GM04504 (cell line): ENCODE measurements at places on chromosomes 3 and 15.
A peak's percentile ranks its signal among the peaks of the same experiment; 100 is the strongest.

GRCh38 chr15:47577461-47577860, 139.8 kb upstream of the SEMA6D start:
- DNase-seq: no peak

- no peak for DNase-seq
Measured at GRCh38 chr3:127226946-127227842, 34.3 kb downstream of the PRR23E start.

GRCh38 chr3:25527801-25528200, 99.7 kb downstream of the RARB start:
- DNase-seq: no peak

GRCh38 chr15:58212909-58213526, 74.8 kb downstream of the AQP9 start:
- no peak for DNase-seq

GRCh38 chr3:114025451-114025850, 30.9 kb downstream of the CCDC191 start:
- no peak for DNase-seq

- no peak for DNase-seq
Measured at GRCh38 chr3:193096076-193096475, 144.9 kb upstream of the PLAAT1 start.

GRCh38 chr3:124648551-124648950, 81.7 kb upstream of the UMPS start:
- no peak for DNase-seq

DNA sequence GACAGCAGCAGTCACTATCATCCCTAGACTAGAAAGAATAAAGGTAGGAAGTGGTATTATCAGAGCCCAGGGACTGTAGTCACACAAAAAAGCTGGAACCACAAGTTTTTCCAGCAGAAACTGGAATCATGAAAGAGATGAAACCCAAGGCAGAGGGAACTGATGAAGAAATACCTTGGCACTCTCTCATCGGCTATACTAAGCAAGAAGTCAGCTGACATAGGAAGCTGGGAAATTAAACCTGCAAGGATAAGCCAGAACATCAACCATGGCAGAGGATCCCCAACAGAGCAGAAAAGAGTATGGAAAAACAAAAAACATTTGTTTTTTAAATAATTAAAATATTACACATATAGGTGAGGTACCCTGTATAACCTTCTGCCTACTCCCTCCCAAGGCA, 86.5 kb downstream of the AQR start:
- no peak for DNase-seq

- DNase-seq: no peak
Measured at GRCh38 chr15:46409841-46410301, 775.0 kb downstream of the SQOR start.

DNA sequence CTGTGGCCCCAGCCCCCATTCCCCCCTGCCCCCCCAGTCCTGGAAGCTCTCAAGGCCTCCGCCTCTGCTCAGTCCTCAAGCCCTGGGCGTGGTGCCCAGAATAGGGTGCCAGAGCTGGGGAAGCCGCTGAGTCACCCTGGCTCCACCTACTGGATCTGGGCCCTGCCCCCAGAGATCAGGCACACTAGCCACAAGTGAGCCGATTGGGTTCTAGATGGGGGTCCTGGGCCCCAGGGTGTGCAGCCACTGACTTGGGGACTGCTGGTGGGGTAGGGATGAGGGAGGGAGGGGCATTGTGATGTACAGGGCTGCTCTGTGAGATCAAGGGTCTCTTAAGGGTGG, 5.7 kb downstream of the EIF4G1 start:
- DNase-seq: peak; percentile 97

DNA sequence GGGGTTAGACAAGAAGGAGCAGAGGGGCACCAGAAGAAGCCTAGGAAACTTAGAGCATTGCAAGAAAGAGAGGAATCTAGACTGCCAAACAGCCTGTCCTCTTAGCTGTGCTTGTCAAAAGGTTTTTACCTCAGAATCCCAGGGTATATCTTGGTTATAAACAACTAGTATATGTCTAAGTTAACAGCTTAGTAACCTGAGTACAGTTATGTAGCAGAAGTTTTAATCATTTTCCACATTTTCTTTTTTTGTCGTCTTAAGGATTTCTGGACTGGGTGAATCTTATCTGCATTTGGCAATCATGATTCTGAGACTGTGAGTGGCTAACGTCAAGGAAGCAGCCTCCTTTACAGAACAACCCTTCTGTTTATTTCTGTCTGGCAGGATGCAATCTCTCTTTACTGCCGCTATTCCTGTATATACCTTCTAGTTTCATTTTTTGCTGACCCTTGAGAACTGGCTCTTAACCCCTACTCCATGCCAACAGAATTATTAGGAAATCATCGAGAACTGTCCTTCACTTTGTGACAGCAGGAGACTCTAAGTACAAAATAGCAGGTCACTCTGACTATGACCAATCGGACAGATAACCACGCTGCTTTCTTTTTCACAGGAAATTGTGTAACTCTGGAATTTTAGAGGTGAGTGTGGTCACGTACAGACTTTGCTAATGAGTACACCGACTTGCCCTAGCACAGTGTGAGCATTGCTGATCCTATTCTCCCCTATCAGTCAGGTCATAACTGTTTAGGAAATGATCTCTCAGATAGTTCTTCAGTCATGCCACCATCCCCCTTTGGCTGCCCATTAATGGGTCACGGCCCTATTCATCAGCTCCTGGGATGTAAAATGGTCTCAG, 3.3 kb upstream of the CP start:
- DNase-seq: peak; percentile 40

DNA sequence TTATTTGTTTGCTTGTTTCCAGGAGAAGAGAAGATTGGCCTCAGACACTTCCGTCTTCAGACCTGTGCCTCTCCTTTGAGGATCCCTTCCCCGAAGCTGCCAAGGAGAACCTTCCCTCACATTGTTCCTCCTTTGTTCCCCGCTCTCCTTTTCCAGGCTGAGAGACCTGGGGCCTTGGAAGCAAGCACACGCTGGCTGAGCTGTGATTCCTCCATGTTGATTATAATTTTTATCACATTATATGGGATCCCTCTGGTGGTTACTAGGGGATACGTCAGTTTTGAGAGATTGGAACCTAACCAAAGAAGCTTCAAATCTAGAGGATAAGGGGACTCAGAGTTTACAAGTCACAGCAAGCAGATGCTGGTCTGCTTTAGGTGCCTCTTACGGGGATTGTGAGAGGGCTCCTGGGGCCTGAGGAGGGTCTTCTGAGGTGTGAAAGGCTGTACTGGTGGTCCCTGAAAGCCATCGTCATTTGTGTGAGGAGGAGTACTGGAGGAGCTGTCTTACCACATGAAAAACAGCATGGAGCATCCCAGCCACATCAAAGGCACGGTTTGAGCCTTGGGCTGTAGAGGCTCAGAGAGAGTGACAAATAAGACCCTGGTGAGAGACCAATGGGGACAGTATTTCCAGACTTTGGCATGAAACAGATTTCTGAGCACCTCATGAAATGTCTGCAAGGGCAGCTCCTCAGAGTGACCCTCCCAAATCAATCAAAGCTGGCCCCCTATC, 760.1 kb upstream of the CFAP20DC start:
- no peak for DNase-seq
